ENCODE measurements at places on chromosomes 3 and 15. TPM values are rescaled to one million over a fixed set of nuclear protein-coding genes. Genes with fewer than 3 reads are reported as not detected.

DNA sequence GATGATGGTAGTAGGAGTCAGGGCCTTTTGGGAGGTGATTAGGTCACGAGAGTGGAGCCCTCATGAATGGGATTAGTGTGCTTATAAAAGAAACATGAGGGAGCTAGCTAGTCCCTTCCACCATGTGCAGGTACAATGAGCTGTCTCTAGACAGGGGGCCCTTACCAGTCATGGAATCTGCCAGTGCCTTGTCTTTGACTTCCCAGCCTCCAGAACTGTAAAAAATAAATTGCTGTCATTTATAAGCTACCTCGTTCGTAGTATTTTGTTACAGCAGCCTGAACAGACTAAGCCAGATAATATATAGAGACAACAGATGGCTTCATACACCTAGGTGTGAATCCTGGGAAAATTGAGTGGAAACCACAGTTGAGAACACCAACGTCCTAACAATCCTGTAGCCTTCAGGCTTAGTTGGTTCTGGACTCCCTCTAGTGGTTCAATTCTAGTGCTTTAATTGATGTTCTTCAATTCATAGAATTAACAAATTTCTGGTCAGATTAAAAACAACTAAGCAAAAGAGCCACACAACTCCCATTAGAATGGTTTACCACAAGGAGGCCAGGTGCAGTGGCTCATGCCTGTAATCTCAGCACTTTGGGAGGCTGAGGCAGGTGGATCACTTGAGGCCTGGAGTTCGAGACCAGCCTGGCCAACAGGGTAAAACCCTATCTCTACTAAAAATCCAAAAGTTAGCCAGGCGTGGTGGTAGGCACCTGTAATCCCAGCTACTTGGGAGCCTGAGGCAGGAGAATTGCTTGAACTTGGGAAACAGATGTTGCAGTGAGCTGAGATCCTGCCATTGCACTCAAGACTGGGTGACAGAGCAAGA lies 21.3 kb upstream of the GATM start:
- no peak overlapping the region for H3K4me3 ChIP-seq
- no peaks in the 10 kb centered on the region for H3K36me3 ChIP-seq
- H3K4me1 ChIP-seq = peaks cover 20% of the 10 kb centered on the region
- DNase-seq = peak; percentile 78

DNA sequence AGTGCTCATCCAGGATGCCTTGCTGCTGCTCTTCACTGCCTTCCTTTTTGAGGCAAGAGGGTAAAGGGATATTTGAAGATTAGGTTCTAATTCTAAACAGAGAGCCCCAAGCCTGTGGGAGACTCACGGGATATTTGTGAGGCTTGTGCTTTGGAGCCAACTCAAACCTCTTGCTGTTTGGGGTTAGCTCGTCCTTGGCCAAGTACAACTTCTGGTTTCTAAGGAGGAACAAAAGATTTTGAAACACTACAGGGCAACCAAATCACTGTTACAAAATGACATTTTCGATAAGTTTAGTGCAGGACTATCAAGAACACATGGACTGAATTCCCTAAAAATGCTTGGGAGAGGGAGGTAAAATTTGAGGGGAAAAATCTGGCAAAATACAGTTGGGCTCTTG lies 190.2 kb downstream of the RORA start:
- no peak overlapping the region for H3K27ac ChIP-seq
- H3K27me3 ChIP-seq = no peaks in the 10 kb centered on the region

PIAS1 gene
- total RNA-seq = 106 TPM

DNA sequence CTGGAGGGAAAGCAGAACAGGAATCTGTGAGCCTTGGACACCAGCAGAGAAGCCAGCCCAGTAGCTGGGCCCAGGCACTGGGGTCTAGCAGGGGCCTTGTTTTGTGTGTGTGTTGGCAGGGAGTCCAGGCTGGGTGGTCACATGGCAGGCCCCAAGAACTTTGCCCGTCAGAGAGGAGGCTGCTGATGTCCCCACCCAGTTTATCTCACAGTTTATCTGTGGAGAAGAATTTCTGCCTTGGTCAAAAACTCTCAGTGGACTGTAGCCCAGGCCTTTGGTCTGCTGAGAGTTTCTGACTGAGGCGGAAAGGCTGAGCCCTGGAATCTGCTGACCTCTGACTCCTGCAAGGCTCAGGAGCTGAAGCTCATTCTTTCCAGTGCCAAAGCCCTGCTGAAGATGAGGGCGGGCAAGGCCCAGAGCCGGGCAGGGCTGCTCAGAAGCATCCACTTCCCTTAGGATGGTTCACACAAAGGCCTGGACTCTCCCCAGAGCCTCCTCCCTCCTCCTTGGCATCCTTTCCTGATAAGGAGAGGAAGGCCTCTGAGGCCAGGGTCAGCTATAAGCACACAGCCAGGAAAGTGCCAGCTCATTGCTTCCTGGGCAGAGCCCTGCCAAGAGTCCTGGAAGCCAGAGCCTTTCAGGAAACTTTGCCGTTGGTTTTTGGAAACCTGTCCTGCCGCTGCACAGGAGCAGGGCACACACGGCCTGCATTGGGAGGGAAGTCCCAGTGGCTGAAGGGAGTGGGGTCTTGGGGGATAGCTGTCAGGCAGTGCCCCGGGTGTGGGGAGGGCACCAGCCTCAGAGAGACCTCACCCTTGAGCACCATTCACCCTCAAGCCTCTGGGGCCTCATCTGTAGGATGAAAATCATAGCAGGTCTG lies 37.2 kb upstream of the SLCO2A1 start:
- no peak overlapping the region for H3K27ac ChIP-seq
- no peak overlapping the region for H3K4me3 ChIP-seq
- H3K27me3 ChIP-seq = no peaks in the 10 kb centered on the region

GRCh38 chr15:41577863-41578735 lies 19.1 kb downstream of the TYRO3 start:
- H3K27ac ChIP-seq = no peak overlapping the region
- H3K27me3 ChIP-seq = no peaks in the 10 kb centered on the region
- no peaks in the 10 kb centered on the region for H3K4me1 ChIP-seq
- H3K36me3 ChIP-seq = no peaks in the 10 kb centered on the region
- DNase-seq = no peak

DNA sequence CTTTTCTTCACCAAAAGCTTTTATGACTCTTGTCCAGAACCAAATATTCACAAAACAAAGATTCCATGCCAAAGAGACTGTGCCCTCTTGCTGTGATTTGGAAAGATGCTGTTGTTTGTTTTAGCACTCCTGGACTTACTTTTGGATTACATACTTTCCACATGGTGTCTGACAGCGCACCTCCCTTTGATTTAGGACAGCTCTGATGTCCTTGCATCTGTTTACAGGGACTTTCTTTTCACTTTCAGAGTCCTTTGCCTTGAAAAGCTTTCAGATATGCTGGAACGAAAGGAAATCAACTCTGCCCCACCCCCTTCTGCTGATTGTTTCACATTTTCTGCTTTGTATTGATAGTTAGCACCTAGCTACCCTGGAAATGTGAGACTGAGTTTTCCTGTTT lies 133.0 kb upstream of the NR2E3 start:
- no peaks in the 10 kb centered on the region for H3K27me3 ChIP-seq
- no peaks in the 10 kb centered on the region for H3K4me1 ChIP-seq
- no peaks in the 10 kb centered on the region for H3K36me3 ChIP-seq
- H3K27ac ChIP-seq = no peak overlapping the region
- no peak overlapping the region for H3K4me3 ChIP-seq

GRCh38 chr3:23304424-23304823 lies 101.3 kb downstream of the UBE2E2 start:
- H3K4me3 ChIP-seq = no peak overlapping the region
- DNase-seq = no peak
- no peaks in the 10 kb centered on the region for H3K4me1 ChIP-seq
- no peaks in the 10 kb centered on the region for H3K27me3 ChIP-seq
- no peaks in the 10 kb centered on the region for H3K36me3 ChIP-seq

DNA sequence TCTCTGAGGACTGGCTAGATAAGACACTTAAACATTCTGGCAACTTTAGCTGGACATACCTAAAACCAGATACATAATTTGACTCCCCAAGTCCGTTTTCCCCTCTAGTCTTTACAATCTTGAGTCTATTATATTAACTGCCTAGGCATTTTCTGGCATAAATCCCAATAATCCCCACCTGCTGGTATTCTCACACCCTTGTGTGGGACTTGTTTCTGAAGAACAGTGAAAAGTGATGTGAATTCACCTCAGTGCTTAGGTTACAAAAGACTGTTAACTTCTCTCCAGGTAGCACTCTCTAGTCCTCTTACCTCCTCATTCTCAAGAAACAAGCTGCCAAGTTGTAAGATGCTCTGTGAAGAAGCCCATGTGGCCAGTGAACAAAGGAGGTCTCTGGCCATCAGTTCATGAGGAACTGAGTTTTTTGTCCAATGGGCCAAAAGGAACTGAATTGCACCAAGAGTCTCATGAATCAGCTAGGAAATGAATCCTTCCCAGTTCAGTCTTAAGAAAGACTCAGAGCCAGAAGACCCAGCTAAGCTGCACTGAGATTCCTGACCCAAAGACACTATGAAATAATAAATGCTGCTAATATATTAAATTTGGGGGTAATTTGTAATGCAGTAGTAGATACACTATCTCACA lies 4.1 kb downstream of the OSBPL11 start:
- no peaks in the 10 kb centered on the region for H3K27me3 ChIP-seq
- H3K27ac ChIP-seq = peak overlapping the region; percentile 95
- DNase-seq = no peak
- peaks cover 2% of the 10 kb centered on the region for H3K36me3 ChIP-seq
- peaks cover 62% of the 10 kb centered on the region for H3K4me1 ChIP-seq

CAMK2N2 gene
- 5.0 TPM for total RNA-seq

GRCh38 chr15:99167640-99168039 lies 62.8 kb downstream of the SYNM start:
- no peaks in the 10 kb centered on the region for H3K36me3 ChIP-seq
- no peak for DNase-seq
- H3K27me3 ChIP-seq = no peaks in the 10 kb centered on the region
- no peak overlapping the region for H3K27ac ChIP-seq
- H3K4me3 ChIP-seq = no peak overlapping the region
- peaks cover 15% of the 10 kb centered on the region for H3K4me1 ChIP-seq

PRTG gene
- not detected for total RNA-seq

P2RY12 gene
- not detected for total RNA-seq

GRCh38 chr15:79090487-79091203 lies at the start of gene RASGRF1:
Gene RASGRF1 (minus strand): TSS chr15:79090780. CDS start chr15:79090498, 282 bp downstream.
- peak within 1 kb of the TSS; percentile 65 for H3K4me3 ChIP-seq
- H3K27ac ChIP-seq = no peak within 1 kb of the TSS
- no peak for DNase-seq
- no peaks in the 10 kb centered on the region for H3K27me3 ChIP-seq
- peaks cover 13% of the 10 kb centered on the region for H3K4me1 ChIP-seq

AHSG gene
- not detected for total RNA-seq

CFAP100 gene
- not detected for total RNA-seq

GNAT1 gene
- not detected for total RNA-seq

- no peaks in the 10 kb centered on the region for H3K36me3 ChIP-seq
- H3K27me3 ChIP-seq = no peaks in the 10 kb centered on the region
- no peak within 1 kb of the TSS for H3K4me3 ChIP-seq
These were observed at the start of gene SKOR1 for GRCh38 chr15:67824976-67825880. Gene SKOR1 (plus strand): TSS chr15:67825509. CDS start chr15:67825603, 94 bp downstream.

DNA sequence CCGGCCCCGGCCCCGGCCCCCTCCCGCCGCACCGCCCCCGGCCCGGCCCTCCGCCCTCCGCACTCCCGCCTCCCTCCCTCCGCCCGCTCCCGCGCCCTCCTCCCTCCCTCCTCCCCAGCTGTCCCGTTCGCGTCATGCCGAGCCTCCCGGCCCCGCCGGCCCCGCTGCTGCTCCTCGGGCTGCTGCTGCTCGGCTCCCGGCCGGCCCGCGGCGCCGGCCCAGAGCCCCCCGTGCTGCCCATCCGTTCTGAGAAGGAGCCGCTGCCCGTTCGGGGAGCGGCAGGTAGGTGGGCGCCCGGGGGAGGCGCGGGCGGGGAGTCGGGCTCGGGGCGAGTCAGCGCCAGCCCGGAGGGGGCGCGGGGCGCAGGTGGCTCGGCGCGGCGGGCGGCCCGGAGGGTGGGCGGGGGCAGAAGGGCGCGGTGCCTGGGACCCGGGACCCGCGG lies 352 bp downstream of the CHRD start:
- no peak overlapping the region for H3K27ac ChIP-seq
- DNase-seq = no peak
- no peaks in the 10 kb centered on the region for H3K27me3 ChIP-seq
- peaks cover 29% of the 10 kb centered on the region for H3K4me1 ChIP-seq

- no peaks in the 10 kb centered on the region for H3K36me3 ChIP-seq
- H3K27me3 ChIP-seq = no peaks in the 10 kb centered on the region
- no peak overlapping the region for H3K4me3 ChIP-seq
- DNase-seq = no peak
These were observed 6.0 kb upstream of the KCTD6 start for GRCh38 chr3:58485801-58486435.

GRCh38 chr3:10547841-10548783 lies 42.7 kb upstream of the ATP2B2 start:
- H3K4me3 ChIP-seq = no peak overlapping the region
- no peaks in the 10 kb centered on the region for H3K27me3 ChIP-seq
- H3K27ac ChIP-seq = no peak overlapping the region
- DNase-seq = no peak
- H3K4me1 ChIP-seq = peaks cover 26% of the 10 kb centered on the region
- no peaks in the 10 kb centered on the region for H3K36me3 ChIP-seq

- no peak overlapping the region for H3K27ac ChIP-seq
- H3K4me1 ChIP-seq = peaks cover 10% of the 10 kb centered on the region
- H3K4me3 ChIP-seq = no peak overlapping the region
- DNase-seq = no peak
- H3K36me3 ChIP-seq = no peaks in the 10 kb centered on the region
- no peaks in the 10 kb centered on the region for H3K27me3 ChIP-seq
These were observed 48.5 kb downstream of the ACAA1 start for GRCh38 chr3:38088126-38089078.

GRCh38 chr3:133531981-133532380 lies 41.5 kb upstream of the CDV3 start:
- no peak for DNase-seq
- H3K4me3 ChIP-seq = no peak overlapping the region
- H3K27me3 ChIP-seq = no peaks in the 10 kb centered on the region
- no peak overlapping the region for H3K27ac ChIP-seq

DNA sequence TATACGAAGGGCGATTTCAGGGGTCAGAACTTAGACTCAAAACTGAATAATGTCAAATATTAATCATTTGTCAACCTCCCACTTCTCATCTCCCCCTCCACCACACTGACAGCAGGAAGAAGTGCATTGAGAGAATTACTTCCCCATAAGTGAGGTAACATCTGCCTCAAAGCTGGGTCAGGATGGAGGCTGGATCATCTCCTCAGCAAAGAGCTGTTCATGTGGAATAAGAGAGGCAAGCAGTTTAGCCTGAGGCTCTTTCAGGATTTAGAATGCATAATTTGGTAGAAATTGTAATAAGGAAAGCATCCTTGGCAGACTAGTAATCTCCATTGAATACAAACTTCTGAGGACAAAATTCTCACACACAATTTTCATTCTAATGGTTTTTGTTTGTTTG lies 512.1 kb downstream of the ROBO1 start:
- no peak overlapping the region for H3K4me3 ChIP-seq
- no peaks in the 10 kb centered on the region for H3K36me3 ChIP-seq
- H3K27ac ChIP-seq = no peak overlapping the region
- H3K27me3 ChIP-seq = no peaks in the 10 kb centered on the region
- H3K4me1 ChIP-seq = no peaks in the 10 kb centered on the region

NIPA2 gene
- total RNA-seq = 40.2 TPM

ZNF620 gene
- total RNA-seq = 3.1 TPM

RBPMS2 gene
- not detected for total RNA-seq

- DNase-seq = no peak
- H3K27ac ChIP-seq = peak overlapping the region; percentile 71
- no peaks in the 10 kb centered on the region for H3K36me3 ChIP-seq
- H3K4me3 ChIP-seq = no peak overlapping the region
- H3K27me3 ChIP-seq = no peaks in the 10 kb centered on the region
These were observed 89.7 kb downstream of the CRTC3 start for GRCh38 chr15:90619468-90619867.
